ENCODE measurements at places on chromosomes 5 and 9. TPM values are rescaled to one million over a fixed set of nuclear protein-coding genes. Genes with fewer than 3 reads are reported as not detected.

The PCDHB11 gene
- not detected for total RNA-seq

The POU5F2 gene
- total RNA-seq = 1.0 TPM

The TUBB4B gene
- 93.8 TPM for total RNA-seq

The SPINK13 gene
- not detected for total RNA-seq

The WHRN gene
- 19.9 TPM for total RNA-seq

Data from CD4-positive, alpha-beta T cell (primary cell).